SK-MEL-5 (cell line): ENCODE measurements at places on chromosomes 4 and X.

GRCh38 chrX:22800806-22801205, 199.0 kb upstream of the DDX53 start:
- DNase-seq, result no peak

GRCh38 chrX:80807606-80807991, 2.1 kb downstream of the BRWD3 start:
- peak; percentile 2 for DNase-seq

GRCh38 chr4:69888336-69888735, 28.4 kb upstream of the SULT1E1 start:
- DNase-seq, result no peak

DNA sequence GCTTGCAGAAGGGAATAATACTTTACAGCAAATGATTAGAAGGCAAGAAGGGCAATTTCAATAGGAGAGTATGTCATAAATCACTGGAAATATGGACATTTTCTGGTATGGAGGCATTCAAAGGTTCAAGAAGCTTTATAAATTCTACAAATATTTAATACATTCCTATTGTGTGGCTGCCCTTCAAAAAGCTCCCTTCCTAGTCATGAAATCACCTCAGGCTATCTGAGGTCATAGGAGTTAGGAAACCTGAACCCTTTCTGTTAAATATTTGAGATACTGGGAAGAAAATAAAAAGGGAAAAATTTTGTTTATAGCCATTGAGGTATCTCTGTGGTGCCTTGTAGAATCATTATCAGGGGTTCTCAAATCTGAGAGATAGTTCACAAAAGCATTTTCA, 316.8 kb upstream of the EMCN start:
- DNase-seq, result no peak

- no peak for DNase-seq
Measured at GRCh38 chr4:79987401-79987800, 85.6 kb downstream of the ANTXR2 start.

- peak; percentile 68 for DNase-seq
Measured at GRCh38 chr4:184287697-184288255, 70.1 kb upstream of the ENPP6 start.

- no peak for DNase-seq
Measured at GRCh38 chr4:167282171-167282864, 48.0 kb upstream of the SPOCK3 start.

DNA sequence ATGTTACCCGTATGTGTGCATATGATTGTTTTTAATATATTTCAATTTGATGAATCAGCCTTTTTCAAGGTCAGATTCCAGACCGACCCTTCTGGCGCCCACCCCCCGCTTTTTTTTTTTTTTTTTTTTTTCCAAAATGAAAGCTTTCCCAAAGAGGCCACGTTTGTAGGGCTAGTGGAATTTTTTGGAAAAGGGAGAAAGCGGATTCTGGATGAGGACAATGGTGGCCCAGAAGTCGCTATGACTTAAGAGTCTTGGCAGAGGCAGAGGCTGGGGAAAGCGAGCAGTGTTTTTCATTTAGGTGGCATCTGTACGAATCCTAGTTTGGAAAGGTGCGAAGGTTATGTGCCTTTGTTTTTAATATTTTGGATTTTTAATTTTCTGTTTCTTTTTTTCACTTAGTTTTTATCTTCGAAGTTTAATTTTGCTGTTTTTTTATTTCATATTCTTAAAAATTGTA, 14.6 kb downstream of the NDUFB11 start:
- no peak for DNase-seq

GRCh38 chr4:70721747-70722146, at the start of gene RUFY3:
TSS of gene RUFY3 (plus strand) at chr4:70721964. CDS start at chr4:70722574, 610 bp downstream.
- peak; percentile 86 for DNase-seq

GRCh38 chr4:53635697-53636483, 44.6 kb upstream of the LNX1 start:
- peak; percentile 92 for DNase-seq

DNA sequence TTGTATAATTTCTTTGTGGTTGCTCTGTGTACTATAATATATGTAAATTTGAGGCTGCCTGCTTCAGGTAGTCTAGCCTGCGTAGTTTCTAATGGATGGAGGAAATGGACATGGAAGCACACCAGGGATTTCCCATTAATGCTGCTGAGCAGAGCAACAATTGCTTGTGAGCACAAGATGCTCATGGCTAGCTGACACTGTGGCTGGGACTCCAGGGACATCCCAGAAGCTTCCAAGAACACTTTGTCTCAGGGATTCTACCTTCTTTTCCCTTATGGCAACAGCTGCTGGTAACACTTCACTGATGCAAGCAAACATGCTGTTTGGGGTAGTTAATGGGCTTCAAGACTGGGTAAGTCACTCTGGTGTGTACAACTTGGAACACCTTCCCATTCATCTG, 66.1 kb downstream of the TENT5D start:
- DNase-seq, result no peak

- no peak for DNase-seq
Measured at GRCh38 chrX:11151799-11152559, 40.8 kb downstream of the HCCS start.

GRCh38 chr4:87051121-87051713, 116.4 kb downstream of the AFF1 start:
- DNase-seq, result no peak

DNA sequence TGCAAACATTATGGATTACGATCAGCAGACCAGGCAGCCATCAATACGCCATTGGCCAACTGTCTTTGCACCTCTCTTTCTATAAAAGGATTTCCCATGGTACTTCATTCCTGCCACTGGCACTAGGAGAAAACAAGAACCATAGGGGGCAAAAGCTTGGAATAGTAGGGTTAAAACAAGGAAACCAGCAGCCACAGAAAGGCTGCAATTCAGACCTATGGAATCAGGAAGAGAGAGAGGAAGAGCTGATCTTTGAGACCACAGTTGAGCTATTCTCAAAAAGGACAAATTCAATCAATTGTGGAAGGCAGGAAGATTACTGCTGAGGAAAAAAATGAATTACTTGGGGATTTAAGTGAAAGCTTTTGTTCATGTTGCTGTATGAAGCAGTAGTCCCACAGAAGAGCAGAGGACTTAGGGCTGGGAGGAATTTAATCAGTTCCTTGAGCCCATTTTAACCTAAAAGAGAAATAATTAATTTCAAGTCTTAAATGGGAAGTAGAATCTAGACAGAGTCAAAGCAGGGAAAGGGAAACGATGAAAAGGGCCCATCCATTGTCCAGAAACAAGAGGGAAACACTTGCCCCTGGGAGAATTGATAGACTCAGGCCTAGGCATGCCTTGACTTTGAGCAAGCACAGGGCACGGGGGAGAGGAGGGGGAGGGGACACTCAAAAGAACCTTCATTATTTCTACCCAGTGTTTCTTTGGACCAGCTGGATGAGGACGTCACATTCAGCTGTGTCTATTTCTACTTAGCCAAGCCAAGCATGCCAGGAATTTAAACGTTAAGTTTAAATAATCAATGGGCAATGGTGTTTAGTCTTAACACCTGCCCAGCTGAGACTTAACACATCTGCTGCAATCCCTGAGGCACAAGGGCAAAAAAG, 50.7 kb downstream of the SCD5 start:
- DNase-seq, result no peak

DNA sequence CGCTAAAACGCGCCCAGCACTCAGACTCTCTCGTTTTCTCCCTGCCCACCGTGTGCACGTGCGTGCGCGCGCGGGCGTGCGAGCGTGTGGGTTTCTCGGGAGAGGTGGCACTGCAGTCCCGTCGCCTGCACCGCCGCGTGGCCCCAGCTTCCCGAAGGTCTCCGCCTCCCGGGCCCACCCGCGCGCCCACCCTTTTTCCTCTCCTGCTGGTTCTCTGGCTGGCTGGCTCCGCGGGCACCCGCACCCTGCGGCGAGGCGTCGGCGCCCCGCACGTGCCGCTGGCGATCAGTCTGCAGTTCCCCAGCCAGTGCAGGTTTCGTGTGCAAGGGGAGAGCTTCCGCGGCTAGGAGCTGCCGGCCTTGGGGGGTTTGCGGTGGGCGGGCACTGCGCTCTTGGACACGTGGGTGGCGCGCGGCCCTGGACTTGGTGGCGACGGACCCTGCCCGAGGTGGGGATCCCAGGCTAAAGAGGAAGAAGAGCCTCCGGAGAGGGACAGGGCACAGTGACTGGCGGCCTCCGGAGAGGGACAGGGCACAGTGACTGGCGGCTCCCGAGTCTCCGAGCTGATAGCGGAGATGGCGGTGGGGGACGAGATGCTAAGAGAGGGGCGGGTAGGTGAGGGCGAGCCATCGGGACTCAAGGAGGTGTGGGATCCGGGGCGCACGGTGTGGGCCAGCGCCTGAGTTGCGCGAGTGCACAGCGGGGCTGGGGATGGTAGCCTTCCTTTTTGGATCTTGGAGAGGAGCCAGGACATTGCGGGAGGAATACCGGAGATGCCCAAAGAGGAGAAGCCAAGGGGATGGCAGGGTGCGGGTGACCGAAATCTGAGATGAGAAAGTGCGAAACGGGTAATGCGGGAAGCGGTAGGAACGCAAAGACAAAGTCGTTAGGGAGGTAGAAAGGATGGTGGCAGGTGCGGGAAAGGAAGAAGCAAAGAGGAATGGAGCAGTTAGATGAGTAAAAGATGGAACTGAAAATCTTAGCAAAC, at the start of gene FAM184B:
TSS of gene FAM184B (minus strand) at position 322 of the 988 bp plus-strand sequence. CDS start 322 bp downstream, outside the sequence.
- DNase-seq, result no peak

GRCh38 chr4:13483136-13483767, 888 bp downstream of the RAB28 start:
- peak; percentile 36 for DNase-seq
